ENCODE measurements at places on chromosomes 1 and 21.

- H3K4me1 ChIP-seq: no peaks in the 10 kb centered on the region
- no peak overlapping the region for H3K4me3 ChIP-seq
- no peak for DNase-seq
- no peak overlapping the region for H3K27ac ChIP-seq
- H3K27me3 ChIP-seq: no peaks in the 10 kb centered on the region
Measured at GRCh38 chr21:26185021-26185420, 14.5 kb upstream of the APP start.

GRCh38 chr1:38102636-38103035 is 56.0 kb upstream of the POU3F1 start:
- no peak for DNase-seq
- no peaks in the 10 kb centered on the region for H3K27me3 ChIP-seq
- H3K4me1 ChIP-seq: no peaks in the 10 kb centered on the region
- no peak overlapping the region for H3K27ac ChIP-seq
- no peaks in the 10 kb centered on the region for H3K36me3 ChIP-seq

DNA sequence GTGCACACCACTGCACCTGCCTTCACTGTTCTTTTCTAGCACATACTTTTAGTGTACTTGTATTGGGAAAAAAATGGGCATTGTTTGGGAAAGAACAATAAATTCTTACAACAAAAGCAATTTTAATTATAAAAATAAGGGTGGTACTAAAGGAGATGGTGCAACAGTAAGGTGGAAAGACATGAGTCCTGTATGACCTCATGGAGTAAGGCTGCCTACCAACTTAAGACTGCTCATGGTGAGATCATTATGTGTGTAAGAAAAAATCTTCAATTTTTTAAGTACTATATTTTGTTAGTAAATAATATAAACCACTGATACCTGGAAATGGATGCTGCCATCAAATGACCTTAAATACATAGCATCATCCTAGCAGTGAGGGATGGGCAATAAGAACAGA is 29.6 kb upstream of the PHGDH start:
- no peaks in the 10 kb centered on the region for H3K4me1 ChIP-seq
- no peak overlapping the region for H3K4me3 ChIP-seq
- no peaks in the 10 kb centered on the region for H3K27me3 ChIP-seq
- no peak for DNase-seq
- no peaks in the 10 kb centered on the region for H3K36me3 ChIP-seq

- no peaks in the 10 kb centered on the region for H3K36me3 ChIP-seq
- H3K4me3 ChIP-seq: no peak overlapping the region
- H3K27me3 ChIP-seq: no peaks in the 10 kb centered on the region
- no peak for DNase-seq
- no peak overlapping the region for H3K27ac ChIP-seq
- H3K4me1 ChIP-seq: no peaks in the 10 kb centered on the region
Measured at GRCh38 chr21:25191141-25191540, 416.1 kb downstream of the MRPL39 start.

- H3K4me3 ChIP-seq: no peak overlapping the region
- H3K36me3 ChIP-seq: no peaks in the 10 kb centered on the region
- H3K27ac ChIP-seq: no peak overlapping the region
- DNase-seq: no peak
Measured at GRCh38 chr1:63590166-63590560, 3.0 kb upstream of the PGM1 start.

GRCh38 chr1:230910755-230911117 is 42.4 kb upstream of the C1orf198 start:
- no peak for DNase-seq
- H3K27ac ChIP-seq: no peak overlapping the region

DNA sequence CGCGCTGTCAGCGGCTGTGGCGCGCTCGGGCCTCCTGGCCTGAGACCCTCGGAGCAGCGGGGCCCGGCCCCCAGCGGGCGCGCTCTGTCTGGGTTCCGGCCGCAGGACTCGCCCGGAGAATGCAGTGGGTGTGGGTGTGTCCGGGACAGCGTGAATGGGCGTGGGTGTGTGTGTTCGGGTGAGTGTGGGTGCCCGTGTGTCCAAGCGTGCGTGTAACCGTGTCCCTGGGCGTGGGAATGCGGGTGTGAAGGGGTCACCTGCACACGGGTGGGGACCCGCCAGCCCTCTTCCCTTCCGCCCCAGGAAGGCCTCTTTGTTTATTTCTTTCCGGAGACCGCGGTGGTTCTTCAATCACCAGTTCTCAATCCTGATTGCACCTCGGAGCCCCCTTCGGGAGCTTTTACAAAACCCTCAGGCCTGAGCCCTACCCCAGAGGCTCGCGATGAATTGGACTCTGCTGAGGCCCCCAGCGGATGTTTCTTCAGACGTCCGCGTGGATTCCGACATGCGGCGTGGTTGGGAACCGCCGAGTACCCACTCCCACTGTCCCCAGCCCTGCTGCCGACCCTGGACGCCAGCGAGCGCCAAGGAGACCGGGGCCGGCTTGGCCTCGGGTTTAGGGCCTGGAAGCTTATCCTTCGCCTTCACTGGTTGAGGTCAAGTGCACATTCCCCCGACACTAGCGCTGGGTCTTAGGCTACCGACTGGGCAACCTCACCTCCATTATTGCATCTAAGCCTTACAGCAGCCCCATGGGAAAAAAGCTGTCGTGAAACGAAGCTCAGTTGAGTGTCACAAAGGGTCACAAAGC is 19.3 kb downstream of the SERTAD4 start:
- H3K4me3 ChIP-seq: peak overlapping the region; percentile 38
- H3K27ac ChIP-seq: no peak overlapping the region
- no peaks in the 10 kb centered on the region for H3K4me1 ChIP-seq
- no peak for DNase-seq

All from ovary (tissue), 10 donors.